ENCODE measurements at places on chromosomes 1 and 21.
A peak's percentile ranks its signal among the peaks of the same experiment; 100 is the strongest.

GRCh38 chr1:198638441-198638840 is 399 bp upstream of the PTPRC start:
- no peaks in the 10 kb centered on the region for H3K4me1 ChIP-seq
- no peak overlapping the region for H3K4me3 ChIP-seq
- no peaks in the 10 kb centered on the region for H3K36me3 ChIP-seq
- H3K27ac ChIP-seq, result no peak overlapping the region

DNA sequence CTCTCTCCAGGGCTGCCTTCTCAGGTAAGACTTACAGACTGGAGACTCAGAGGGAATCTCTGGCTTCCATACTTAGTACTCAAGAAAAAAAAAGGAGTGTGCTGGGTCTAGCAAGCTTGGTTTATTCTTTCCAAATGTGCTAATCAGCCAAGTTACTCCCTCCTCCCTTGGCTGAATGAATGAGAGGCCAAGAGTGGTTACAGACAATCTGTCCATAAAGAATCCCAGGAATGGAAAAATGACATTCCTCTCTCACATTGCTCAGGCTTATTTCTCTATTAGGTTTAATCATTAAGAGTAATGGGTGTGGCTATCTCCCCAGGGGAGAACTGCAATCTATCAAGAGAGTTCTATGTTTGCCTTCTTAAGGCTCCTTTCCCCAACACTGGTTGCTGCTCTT is 547.3 kb upstream of the PLXNA2 start:
- no peaks in the 10 kb centered on the region for H3K36me3 ChIP-seq
- DNase-seq, result no peak
- no peak overlapping the region for H3K27ac ChIP-seq
- no peaks in the 10 kb centered on the region for H3K27me3 ChIP-seq
- H3K4me3 ChIP-seq, result no peak overlapping the region

DNA sequence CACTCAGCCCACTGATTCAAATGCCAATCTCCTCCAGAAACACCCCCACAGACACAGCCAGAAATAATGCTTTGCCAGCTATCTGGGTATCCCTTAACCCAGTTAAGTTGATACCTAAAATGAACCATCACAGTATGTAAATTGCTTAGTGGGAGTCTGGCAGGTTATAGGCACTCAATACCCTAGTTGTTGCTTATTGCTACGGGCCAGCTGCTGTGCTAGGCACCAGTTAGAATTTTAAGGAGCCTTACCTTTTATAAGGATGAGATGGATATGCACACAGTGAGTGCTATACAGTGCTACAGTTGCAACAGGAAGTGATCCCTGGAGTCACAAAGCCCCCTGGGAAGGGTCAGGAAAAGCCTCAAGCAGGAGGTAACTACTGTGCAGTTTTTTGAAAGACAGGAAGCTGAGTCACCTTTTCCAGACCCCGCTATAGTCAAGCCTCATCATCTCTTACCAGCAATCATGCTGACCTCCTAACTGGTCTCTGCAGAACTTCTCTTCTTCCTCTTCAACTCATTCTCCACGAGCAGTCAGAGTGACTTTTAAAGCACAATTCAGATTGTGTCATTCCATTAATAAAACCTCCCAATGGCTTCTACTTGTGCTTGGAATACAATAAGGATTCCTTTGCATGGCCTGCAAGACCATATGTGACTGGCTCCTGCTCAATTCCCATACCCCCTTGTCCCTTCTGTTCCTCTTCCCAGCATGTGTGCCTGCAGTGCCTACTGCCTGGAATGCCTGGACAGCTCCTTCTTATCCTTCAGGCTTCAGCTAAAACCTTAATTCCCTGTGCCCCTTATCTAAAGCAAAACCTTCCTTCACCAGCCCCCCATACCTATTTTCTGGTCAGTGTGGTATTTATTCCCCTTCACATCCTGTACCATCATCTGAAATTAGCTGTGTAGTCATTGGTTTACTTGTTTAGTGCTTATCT is 10.4 kb upstream of the TLR5 start:
- peaks cover 13% of the 10 kb centered on the region for H3K4me1 ChIP-seq
- peak overlapping the region; percentile 45 for H3K27ac ChIP-seq
- no peaks in the 10 kb centered on the region for H3K27me3 ChIP-seq
- H3K4me3 ChIP-seq, result no peak overlapping the region

DNA sequence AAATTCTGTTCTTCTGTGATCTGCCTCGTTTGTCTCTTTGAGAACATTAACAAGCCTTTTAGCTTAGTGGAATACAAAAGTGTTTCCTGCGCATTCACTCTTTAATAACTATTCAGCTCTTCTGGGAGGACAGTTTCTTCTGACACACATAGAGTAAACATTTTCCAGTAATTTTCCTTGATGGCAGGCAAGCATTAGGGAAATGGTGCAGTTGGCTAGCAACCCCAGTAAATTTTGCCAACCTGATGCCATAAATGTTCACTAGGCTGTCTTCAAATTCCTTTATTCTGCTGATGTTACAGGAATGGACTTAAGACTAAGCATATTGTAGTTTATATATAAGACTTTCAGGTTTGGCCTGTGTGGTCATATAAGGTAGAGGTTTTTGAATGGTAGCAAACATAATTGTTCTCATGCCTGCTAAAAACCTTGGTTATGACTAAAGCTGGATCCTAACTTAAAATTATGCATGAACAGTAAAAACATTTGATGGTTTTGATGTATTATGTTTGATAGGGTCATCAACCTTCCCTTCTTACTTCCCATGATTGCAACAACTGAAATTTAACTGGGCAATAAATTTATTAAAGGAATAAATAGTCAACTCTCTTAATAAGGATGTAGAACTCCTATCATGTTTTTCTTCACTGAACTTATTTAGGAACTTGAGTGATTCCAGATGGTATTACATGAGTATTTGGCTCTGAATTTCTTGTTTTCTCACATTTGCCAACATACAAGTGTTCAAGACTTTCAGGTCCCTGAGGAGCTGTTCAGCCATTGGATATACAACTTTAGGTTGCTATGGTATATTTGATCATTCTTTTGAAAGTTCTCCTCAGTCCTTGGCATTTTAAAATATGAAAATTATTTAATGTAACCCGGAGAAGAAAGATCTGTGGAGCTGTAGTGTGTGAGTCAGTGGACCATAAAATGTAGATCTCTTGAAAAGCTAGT is 223.4 kb downstream of the FMN2 start:
- H3K27me3 ChIP-seq, result no peaks in the 10 kb centered on the region
- no peaks in the 10 kb centered on the region for H3K36me3 ChIP-seq
- DNase-seq, result no peak
- no peak overlapping the region for H3K27ac ChIP-seq

- no peak for DNase-seq
- H3K27ac ChIP-seq, result no peak overlapping the region
- H3K4me3 ChIP-seq, result no peak overlapping the region
- H3K27me3 ChIP-seq, result no peaks in the 10 kb centered on the region
These were observed 100.1 kb upstream of the AKT3 start for GRCh38 chr1:243950166-243950565.
